Ovary (tissue), 10 donors: ENCODE measurements at places on chromosomes 4 and X. TPM values are rescaled to one million over a fixed set of nuclear protein-coding genes. Genes with fewer than 3 reads are reported as not detected.

- DNase-seq: no peak
Observed at GRCh38 chr4:61723492-61723891, 523.4 kb downstream of the ADGRL3 start.

GRCh38 chr4:170721812-170722373 lies 632.1 kb upstream of the AADAT start:
- no peak for DNase-seq

GRCh38 chrX:30228526-30228925 lies 1.9 kb upstream of the MAGEB3 start:
- DNase-seq: no peak

DNA sequence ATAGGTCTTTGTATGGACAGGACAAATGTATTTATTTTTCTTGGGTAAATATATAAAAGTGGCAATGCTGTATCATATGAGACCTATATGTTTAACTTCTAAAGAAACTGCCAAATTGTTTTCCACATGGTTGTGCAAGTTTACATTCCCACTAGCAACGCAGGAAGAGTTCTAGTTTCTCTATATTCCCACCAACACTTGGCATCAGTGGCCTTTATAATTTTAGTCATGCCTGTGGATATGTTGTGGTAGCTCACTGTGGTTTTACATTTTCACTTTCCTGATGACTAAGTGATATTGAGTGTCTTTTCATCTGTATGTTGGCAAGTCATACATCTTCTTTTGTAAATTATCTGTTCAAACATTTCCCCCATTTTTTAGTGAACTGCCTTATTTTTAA lies 126.0 kb downstream of the EMCN start:
- DNase-seq: no peak

DNA sequence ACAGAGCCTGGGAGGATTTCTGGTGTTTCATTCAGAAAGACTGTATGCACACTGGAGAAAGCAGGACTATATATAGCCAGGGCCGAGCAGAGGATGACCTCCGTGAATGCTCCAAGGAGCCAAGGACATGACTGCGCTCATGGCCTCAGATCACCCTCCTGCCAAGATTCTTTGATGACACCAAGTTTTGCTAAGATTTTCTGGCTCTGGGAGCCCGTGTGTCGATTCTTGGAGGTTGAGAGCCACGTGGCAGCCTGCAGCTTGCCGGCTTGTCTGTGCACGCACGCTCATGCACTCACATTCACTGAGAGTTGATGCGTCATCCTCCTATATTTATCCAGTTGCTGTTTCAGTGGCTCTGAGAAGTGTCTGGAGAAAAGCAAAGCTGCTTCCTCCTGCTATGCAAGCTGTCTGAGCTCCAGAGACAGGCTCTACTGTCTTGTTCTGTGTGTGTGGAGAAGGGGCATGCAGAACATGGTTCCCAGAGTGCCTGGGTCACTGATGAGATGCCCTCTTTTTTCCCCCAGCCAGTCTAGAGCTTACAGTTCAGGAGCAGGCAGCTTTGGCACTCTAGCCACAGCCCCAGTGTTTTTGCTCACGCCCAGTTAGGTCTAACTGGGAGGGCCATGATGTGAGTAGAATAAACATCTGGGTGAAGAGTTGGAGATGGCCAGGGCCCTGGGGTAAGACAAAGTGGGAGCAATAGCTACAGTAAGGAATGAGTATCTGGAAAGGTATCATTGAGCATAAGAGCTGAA lies 64.9 kb upstream of the SCOC start:
- DNase-seq: peak; percentile 38

The PPP1R2C gene
- not detected for polyA plus RNA-seq

The CT47C1 gene
- not detected for polyA plus RNA-seq

DNA sequence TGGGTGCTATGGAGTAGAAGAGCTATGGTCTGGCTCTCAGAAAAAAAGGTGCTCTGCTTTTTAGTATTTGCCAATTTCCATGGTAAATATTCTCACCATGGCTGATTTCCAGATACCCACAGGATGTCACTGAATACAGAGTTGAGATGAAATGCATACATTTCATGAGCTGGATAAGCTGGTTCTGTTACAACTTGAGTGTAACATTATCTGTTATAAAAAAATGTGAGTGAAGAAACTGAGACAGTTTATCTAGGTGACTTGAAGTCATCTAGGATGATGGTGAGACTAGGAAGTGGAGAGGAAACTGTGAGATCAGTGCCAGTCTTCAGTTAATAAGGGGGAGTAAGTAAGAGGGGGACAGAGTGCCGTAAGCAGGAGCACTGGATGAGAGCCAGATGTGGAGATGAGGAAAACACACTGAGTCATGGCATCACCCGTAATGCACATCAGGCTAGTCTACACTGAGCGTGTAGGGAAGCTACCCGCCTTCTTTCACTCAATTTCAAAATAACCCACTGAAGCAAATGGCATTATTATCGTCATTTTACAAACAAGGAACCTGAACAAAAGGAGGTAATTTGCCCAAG lies 5.0 kb downstream of the HPSE start:
- DNase-seq: no peak

The ENPEP gene
- 4.7 TPM for polyA plus RNA-seq

GRCh38 chr4:65538571-65538970 lies 131.7 kb downstream of the EPHA5 start:
- DNase-seq: no peak

The IL21 gene
- not detected for polyA plus RNA-seq

- DNase-seq: no peak
Observed at GRCh38 chr4:40550948-40551462, 78.7 kb downstream of the RBM47 start.

DNA sequence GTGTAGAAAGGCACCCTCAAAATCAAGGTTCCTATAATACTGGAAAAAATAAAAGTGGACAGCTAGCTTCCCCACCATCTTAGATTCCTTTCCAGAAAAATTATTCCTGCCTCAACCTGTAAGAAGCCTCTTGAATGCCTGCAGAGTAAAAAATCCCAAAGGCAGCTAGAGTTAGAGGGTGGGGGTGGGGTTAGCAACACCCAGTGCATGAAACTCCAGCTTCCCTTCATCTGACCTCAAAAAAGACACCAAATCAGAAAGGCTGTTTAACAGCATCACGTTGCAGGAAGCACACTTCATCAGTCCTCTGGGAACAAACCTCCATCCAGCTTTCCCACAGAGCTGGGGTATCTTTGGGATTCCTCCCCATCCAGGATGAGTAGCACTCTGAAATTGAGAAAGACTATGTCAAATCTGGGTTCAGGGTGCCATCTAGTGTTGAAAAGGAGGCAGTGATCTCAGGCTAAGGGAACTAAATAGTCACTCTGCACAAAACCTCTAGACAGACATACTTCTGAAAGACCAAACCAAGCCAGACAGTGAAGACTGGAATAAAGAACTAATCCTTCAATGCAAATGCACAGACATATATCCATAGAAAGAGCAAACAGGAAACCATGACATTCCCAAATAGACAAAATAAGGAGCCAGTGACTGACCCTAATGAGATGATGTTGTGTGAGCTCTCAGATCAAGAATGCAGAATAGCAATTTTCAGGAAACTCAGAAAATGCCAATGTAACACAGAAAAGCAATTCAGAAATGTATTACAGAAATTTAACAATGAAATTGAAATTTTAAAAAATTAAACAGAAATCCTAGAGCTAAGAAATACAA lies 97.9 kb downstream of the ARHGEF9 start:
- DNase-seq: no peak

DNA sequence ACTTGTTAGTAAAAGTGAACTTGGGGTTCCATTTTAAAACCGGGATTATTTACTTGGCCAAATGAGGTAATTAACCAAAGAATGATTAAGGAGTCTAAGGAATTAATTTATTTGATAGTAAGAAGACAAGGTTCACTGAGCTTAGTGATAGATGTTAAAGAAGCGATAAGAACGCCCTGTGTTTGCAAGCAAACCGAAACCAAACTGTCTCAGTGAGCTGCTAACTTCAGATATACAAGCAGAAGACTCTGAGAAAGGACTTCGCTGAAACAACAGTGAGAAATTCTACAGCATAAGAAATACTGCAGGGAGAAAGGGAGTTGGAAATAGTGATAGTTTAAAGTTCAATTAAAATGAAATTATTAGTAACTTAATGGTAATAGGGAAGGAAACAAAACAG lies 37.6 kb upstream of the SHISA3 start:
- DNase-seq: no peak

The GAGE12J gene
- not detected for polyA plus RNA-seq

The IL2RG gene
- polyA plus RNA-seq: 24.0 TPM

The PCSK1N gene
- 0.41 TPM for polyA plus RNA-seq

DNA sequence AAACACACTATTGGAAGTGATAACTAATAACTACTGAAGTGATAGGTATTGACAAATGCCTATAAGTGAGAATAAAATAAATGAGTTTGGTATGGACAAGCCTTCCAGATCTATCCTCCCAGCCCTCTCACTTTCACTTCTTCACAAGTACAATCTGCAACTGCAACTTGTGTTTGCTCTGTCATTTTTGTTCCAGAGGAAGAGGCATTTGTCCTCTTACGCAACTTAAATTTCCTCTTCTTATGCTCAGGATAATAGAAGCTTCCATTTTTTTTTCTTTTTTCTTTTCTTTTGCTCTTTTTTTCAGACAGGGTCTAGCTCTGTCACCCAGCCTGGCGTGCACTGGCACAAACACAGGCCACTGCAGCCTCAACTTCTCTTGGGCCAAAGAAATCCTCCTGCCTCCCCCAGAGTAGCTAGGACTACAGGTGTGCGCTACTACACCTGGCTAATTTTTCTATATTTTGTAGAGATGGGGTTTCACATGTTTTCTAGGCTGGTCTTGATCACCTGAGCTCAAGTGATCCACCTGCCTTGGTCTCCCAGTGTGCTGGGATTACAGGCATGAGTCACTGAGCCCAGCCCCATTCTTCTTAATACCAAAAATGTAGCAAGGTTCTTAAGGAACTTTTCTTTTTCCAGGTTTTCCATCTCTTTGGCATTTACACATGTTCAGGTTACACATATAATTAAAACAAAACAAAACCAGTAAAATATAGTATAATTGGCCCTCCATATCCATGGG lies 73.1 kb downstream of the PDGFC start:
- no peak for DNase-seq

DNA sequence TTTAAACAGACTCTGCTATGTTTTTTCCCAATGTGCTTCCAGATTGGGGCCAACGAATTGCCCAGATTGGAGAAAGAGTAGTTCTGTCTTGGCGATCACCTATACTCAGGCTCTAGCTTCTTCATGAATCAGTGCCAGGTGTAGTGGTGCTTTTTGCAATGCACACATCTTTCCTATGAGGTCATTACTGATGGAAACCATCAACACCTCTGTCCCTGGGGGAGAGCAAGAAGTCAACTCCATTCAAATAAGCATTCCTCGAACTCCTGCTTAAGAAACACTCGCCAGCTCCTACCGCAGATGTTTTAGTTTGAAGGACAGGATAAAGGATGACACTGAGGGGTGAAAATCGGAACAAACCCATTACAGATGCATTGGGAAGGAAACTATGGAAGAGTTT lies 156.5 kb upstream of the DKK2 start:
- no peak for DNase-seq

GRCh38 chr4:186946136-186946535 lies 222.5 kb upstream of the FAT1 start:
- DNase-seq: no peak

DNA sequence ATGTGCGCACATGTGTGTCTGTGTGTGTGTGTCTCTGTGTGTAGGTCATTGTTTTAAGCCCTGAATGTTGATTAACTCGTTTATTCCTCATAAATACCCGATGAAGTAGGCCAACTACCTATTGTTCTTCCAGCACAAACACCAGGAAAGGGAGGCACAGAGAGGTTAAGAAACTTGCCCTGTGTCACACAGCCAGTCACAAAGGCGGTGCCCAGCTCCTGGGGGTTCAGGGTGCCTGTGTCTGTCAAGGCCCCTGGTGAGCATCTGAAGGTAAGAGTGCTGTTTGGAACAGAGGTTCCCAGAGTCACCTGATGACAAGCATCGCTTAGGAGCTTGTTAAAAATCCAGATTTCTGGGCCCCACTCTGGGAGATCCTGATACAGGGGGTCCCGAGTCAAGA lies 18.0 kb upstream of the SH3TC1 start:
- DNase-seq: no peak

DNA sequence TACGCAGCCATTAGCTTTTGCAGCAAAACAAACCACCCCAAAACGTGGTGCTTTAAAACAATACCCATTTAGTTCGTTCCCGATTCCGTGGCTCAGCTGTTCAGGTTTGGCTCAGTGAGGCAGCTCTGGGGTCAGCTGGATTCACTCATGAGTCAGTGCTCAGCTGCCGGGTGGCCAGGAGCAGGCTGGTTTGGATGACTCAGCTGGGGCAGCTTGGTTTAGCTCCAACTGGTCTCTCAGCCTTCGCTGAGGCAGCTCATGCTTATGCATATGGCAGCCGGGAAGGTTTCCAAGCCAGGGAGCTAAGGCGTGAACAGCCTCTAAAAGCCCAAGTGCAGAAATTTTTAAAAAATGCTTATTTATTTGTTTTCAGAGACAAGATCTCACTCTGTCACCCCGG lies 13.3 kb upstream of the CD99 start:
- DNase-seq: peak; percentile 89

The GNPDA2 gene
- 21.4 TPM for polyA plus RNA-seq

DNA sequence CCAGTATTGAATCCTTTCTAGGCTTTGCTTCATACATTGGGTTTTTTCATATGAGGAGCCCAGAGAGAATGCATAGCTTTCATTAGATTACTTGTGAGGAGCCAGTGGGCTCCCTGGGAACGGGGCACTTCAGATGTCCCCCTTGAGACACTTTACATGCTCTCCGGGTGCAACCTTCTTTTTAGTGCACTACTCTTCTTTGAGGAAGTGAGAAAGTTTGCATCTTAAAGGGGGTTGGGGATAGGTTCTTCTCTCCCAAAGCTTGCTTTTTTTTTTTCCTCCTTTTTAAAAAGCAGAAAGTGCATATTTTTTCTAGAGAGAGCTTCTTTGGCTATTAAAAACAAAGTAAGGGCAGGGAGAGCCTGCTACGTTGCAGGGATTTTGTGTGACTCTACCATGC lies 4.3 kb downstream of the HADH start:
- DNase-seq: no peak

The TMEM47 gene
- polyA plus RNA-seq: 15.4 TPM

GRCh38 chrX:118189628-118190027 lies 73.0 kb upstream of the KLHL13 start:
- no peak for DNase-seq

DNA sequence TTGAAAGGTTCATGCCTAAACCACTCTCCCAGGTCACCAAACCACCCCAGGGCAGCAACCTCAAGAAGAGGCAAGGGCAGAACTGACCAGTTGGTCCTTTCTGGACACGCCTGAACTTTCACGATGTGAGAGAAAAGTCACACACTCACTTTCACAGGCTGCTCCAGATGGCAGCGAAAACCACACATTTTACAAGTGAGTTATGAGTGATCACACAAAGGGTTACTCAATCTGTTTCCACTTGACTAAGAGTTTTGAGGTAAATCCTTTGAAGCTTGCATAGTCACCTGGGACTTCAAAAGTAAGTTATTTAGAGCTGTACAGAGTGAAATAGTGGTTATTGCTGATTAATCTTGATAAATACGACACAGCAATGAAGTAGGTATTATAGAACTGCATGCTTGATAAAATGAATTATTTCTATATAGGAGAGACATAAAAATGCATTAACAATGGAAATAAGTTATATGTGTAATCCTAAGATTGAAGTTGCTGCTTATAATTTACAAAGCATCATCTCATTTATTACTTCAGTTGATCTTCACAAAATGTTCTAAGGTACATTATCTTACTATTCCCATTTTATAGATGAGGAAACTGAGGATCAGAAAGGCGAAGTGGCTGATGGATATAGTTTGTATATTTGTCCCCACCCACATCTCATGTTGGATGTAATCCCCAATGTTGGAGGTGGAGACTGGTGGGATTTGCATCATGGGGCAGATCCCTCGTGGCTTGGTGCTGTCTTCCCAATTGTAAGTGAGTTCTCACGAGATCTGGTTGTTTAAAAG lies 103.0 kb upstream of the KLF3 start:
- no peak for DNase-seq

GRCh38 chr4:5891563-5892322 lies 1.1 kb downstream of the CRMP1 start:
- no peak for DNase-seq
